SK-N-SH (cell line): ENCODE measurements at places on chromosomes 13 and 19.

GRCh38 chr13:66468656-66469055 is 761.5 kb downstream of the PCDH9 start:
- no peak for DNase-seq

DNA sequence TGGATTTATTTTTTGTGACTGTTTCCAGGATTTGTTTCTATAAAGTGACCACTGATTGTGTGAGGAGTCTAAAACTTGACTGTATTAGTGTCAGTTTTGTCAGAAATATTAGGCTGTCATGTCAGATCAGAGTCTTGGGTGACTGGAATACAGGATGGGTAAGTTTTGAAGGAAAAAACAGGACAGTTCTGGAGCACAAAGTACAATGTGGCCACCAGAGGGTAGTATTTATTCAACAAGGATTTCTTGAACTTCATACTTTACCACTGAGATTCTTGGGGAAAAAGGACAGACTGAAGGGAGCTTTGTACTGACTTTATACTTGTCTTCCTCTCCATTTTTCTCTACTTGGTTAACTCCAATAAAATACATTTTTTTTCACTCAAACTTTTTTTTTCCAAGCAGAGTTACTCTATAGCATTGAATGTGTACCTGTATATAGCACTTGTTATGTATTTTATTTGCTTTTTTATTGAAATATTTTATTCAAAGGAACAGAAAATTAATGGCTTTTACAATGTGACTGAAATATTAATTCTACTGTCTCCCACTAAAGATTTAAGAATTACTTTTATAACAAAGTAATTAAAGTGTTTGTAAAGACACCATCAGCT is 51.1 kb downstream of the LMO7 start:
- peak; percentile 10 for DNase-seq

- DNase-seq: no peak
Observed at GRCh38 chr19:4816202-4816949, 15.1 kb downstream of the TICAM1 start.

DNA sequence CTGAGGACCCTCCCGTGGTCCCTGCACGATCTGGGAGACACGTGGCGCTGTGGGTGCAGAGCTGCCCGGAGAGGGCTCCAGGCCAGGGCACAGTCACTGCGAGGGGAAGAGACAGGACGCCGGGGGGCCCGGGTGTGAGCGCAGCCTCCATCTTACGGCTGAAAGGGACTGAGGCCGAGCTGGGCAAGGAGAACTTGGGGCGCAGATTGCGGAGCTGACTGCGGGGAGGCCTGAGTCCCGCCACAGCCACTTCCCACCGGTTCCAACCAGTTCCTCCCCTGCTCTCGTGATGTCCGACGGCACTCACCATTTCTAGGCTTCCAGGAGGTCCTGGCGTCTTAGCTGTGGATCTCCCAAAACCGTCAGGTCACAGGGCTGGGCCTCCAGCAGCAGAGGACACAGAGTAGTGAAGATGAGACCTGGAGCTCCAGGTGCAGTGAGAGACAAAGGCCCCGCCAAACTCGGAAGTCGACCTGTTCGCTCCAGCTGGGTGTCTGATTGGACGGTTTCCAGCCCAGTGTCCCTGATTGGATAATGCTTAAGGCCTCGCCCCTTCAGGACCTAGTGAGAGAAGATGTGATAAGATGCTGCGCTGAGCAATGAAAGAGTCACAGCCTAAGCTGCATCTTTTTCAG is 4.8 kb upstream of the ZNF253 start:
- DNase-seq: peak; percentile 58

GRCh38 chr13:22812793-22813192 is 368.0 kb upstream of the SGCG start:
- no peak for DNase-seq

DNA sequence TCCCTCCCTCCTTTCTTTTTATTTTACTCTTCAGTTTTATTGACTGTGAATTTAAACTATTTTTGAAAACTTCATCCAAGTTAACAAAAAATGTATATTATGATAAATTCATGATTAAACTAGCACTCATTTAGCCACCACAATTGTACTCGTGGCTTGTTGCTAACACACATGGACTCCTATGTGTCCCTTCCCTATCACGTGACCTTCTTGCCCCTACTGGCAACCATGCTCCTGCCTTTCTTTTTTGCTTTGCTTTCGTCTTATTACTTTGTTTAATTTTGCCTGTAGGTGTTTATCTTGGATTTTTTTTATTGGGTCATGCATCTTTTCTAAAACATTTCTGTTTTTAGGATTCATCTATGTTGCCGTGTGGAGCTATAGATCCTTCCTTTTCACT is 8.2 kb downstream of the CLC start:
- DNase-seq: no peak

- DNase-seq: no peak
Observed at GRCh38 chr19:57366776-57367175, 3.4 kb downstream of the TRAPPC2B start.

DNA sequence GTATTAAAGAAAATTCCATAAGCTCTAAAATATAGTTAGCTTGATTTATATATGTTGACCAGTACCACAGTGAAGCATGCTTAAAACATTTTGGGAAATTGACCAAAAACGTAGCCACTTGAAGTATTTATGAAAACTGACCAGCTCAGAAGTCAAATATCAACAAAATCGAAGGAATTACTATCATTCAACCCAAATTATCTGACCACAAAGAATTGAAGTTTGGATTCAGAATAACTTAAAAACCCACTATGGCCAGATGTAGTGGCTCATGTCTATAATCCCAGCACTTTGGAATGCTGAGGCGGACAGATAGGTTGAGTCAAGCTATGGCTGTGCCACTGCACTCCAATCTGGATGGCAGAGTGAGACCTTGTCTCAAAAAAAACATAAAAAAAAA is 31.9 kb downstream of the GPALPP1 start:
- no peak for DNase-seq

DNA sequence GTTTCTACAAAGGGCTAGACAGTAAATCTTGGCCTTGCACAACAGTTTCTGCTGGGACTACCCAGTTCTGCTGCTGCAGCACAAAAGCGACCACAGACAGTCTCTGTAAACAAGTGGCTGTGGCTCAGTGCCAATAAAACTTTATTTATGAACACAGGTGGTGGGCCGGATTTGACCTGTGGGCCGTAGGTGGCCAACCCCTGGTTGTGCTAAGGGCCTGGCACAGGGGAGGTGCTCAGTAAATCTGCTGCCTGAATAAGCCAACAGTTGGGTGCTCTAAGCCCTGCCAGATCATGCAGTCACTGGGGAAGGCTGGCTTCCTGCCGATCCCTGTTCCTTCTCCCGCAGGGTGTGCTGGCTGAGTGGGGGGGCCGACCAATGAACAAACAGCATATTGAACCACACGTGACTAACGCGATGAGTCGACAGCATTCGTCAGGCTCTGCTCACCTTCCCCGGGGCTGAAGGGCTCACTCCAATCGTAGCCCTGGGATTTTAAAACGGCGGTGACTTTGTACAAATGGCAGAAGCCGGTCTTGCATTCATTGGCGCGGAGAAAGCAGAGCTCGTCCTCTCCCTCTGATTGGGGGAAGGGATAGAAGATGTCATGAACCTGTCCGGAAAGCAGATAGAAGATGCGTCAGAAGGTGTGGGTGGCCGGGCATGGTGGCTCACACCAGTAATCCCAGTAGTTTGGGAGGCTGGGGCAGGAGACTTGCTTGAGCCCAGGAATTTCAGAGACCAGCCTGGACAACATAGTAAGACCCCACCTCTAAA is 24.3 kb upstream of the MYDGF start:
- DNase-seq: no peak

- peak; percentile 52 for DNase-seq
Observed at GRCh38 chr13:19586904-19587634, 25.7 kb upstream of the TPTE2 start.

DNA sequence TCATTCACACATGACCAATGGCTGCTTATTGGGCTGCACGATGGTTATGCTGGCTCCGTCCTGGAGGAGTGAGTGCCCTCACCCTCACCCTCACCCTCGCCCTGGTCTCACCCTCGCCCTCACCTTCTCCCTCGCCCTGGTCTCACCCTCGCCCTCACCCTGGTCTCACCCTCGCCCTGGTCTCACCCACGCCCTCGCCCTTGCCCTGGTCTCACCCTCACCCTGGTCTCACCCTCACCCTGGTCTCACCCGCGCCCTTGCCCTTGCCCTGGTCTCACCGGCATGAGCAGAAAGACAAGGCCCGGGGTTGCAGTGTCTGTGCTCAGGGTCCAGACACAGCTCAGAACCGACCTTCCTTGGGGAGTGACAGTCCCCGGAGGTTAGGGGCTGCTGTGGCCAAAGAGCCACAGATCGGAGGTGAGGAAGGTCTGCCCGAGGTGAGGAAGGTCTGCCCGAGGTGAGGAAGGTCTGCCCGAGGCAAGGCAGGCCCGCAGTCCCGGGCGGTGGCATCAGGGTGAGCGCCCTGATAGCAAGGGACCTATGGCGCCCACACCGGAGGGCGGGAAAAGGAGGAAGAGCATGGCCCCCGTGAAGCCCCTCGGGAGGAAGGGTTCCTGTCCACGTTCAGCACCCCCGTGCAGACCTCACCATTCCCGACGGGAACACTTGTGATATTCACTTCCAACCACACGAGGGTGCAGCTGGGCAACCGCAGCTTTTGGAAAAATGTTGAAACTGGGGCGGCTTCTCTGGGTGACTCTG is 65.6 kb downstream of the MCF2L start:
- peak; percentile 57 for DNase-seq

GRCh38 chr13:67696775-67697174 is 466.6 kb upstream of the PCDH9 start:
- DNase-seq: no peak

DNA sequence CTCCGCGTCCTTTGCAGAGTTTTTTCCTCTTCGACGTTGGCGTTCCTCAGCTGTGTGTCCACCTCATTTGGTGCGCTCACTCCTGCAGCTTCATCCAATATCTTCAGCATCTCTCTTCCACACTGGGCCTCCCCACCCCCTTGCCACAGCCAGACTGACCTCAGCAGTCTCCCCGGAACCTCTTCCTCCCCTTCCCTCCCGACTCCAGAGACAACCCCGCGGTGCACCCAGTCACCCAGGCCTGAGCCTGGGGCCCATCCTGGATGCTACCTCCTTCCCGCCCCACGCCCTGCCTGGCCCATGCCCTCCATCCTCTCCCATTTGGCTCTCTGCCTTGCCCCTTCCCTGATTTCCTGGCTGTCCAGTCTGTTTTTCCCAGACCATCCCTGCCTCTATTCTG is 8.1 kb upstream of the C5AR2 start:
- peak; percentile 15 for DNase-seq

DNA sequence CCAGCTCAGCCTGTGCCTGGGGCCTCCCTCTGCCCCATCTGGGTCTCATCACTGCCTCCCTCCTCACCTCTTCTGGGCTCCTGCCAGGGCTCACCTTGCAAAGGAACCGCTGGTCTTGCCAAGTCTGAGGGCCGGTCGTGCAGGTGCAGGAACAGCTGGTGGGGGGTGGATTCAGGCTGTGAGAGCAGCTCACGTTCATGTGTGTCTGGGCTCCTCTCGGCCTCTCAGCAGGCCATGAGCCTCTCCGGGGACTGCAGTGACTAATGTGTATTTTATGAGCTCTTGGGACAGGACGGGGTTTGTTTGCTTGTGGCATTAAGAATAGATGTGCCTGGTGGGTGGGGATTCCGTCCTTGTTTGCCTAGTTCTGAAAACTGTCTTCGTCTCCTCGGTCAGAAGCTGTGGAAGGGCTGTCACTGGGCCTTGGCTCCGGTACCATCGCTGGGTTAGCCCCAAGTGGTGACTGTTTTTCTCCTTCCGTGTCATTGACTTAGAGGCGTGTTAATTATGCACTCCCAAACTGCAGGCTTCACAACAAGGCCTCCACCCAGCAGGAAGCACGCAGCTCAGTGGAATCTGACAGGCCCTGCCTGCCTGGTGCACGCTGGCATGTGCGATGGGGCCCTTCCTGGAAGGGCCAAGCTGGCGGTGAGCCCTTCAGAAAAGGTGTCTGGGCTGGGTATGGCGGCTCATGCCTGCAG is 77.6 kb downstream of the KDM4B start:
- DNase-seq: no peak

DNA sequence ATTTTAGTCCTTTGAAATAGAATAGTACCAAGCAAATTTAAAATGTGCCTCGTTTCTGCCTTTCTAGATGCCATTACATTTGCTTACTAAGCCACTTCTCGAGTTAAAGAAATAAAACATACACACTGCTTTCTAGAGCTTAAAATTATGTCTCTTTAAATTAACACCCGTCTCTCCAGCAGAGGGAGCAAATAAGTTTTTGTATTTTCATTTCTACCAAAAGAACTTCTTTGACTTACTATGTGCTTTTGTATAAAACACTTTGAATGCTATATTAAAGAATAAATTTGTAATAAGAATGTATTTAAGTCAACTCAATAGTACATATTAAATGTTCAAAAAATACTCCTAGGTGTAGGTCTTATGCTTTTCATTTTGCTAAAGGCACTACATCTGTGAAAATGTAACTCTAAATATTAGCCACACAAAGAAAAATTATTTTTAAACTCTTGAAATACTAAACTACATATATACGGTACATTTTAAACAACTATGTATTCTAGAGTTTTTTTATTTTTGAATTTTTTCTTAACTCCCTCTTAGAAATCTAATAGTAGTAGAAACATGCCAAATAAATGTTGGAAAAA is 269.3 kb upstream of the MIR17HG start:
- DNase-seq: peak; percentile 27

- DNase-seq: peak; percentile 55
Observed at GRCh38 chr19:10699650-10700335, 1.4 kb upstream of the QTRT1 start.

GRCh38 chr13:39350461-39350881 is 252.5 kb downstream of the LHFPL6 start:
- DNase-seq: no peak

DNA sequence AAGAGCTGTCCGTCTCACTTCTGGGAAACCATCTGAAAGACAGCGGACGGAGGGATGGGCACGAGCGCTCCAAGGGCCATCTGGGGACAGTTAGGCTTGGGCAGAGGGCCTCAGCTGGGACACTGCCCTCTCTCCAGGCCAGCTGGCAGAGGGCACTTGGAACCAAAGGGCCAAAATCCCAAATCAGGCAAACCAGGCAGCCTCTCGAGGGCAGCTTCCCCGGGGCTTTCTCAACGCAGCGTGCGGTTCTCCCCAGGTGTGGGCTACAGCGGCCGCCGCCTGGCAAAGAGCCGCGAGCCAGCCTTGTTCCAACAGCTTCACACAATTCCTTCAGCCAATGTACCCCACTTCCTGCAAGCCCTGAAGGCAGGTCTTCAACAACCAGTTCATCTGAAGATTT is 5.0 kb downstream of the MLLT1 start:
- peak; percentile 60 for DNase-seq

- no peak for DNase-seq
Observed at GRCh38 chr19:904545-904944, 8.5 kb downstream of the R3HDM4 start.

- no peak for DNase-seq
Observed at GRCh38 chr19:4061178-4061682, 5.5 kb downstream of the ZBTB7A start.
